ENCODE measurements at places on chromosomes 1 and 21.
A peak's percentile ranks its signal among the peaks of the same experiment; 100 is the strongest.

- no peak for DNase-seq
Observed at GRCh38 chr1:98693385-98693784, 31.9 kb downstream of the SNX7 start.

GRCh38 chr1:234616644-234617043 is 6.7 kb upstream of the IRF2BP2 start:
- no peak for DNase-seq

DNA sequence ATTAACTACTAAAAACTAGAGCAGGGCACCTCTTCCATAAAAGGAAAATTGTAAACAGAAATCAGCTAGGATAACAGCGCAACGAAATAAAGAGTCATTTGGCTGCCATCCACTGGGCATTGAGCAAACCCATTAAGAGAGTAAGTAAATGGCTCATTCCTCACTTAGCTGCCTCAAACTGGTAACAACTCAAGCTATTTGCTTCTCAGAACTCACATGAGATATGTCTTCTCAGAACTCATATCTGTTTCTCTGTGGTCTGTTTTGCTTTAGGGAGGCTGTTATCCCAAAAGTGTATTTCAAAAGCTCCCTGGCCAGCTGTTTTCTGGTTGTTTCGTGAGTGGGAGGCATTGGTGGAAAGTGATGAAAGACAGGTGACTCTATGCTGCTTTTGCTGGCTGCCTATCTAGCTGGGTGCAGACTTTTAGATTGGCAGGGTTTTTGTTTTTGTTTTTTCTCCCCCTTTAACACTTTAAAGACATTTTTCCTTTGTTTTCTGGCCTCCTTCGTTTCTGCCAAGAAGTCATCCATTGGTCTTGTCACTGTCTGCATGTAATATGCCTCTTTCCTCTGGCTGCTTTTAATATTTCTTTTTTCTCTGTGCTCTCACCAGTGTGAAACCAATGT is 269.2 kb upstream of the RGS18 start:
- no peak for DNase-seq

- DNase-seq: no peak
Observed at GRCh38 chr1:226640321-226641136, 92.0 kb downstream of the STUM start.

DNA sequence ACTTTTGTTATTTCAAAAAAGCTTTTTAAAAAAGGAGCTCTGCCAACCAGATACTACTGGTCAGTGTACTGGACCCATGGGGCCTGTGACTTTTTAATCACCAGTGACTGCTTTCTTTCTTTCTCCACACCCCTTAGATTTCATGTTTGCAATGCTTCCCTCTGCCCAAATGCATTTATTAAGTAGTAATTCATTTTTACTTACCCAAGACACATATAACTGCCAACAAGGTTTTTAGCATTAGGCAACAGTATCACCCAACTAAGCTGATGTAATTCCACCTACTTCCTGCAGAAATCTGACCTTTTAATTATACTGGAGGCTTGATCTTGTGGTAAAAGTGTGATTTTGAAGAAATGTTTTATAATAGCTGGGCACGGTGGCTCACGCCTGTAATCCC is 12.5 kb downstream of the MECR start:
- no peak for DNase-seq

DNA sequence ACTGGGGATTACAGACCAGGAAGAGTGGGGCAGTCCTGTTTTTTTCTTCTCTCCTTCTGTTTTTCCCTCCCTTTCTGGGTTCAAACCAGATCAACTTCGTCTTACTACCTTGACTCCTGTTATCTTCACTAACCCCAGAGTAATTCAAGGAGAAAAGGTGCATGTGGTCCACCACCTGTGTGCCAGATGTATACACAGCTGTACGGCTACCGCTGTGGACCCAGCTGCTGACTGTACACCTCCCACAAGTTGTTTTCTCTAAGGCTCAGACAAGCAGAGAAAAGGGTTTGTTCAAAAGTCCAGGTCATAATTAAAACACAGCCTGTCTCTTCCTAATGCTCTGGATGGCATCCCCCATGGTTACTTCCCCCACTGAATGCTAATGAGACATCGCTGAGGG is 102.1 kb downstream of the LMX1A start:
- DNase-seq: no peak

GRCh38 chr1:85933961-85934360 is 222.6 kb downstream of the COL24A1 start:
- no peak for DNase-seq

DNA sequence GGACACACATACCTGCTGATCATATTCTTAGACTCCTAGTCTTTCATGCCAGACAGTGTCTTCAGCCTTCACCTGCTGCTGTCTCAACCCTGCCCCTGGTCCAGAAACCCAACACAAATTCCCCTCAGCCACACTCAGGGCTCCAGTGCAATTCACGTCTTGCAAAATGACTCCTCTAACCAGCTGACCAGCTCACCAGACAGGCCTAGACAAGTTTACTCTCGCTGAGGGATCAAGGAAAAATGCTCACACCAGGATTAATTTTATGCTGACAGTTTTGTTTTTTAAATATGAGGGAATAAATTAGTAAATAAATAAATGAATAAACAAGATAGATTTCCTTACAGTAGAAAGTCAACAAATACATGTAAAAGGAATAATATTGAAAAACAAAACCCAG is 28.5 kb downstream of the CCDC185 start:
- DNase-seq: no peak

- DNase-seq: no peak
Observed at GRCh38 chr1:201507360-201507675, 395 bp upstream of the CSRP1 start.

DNA sequence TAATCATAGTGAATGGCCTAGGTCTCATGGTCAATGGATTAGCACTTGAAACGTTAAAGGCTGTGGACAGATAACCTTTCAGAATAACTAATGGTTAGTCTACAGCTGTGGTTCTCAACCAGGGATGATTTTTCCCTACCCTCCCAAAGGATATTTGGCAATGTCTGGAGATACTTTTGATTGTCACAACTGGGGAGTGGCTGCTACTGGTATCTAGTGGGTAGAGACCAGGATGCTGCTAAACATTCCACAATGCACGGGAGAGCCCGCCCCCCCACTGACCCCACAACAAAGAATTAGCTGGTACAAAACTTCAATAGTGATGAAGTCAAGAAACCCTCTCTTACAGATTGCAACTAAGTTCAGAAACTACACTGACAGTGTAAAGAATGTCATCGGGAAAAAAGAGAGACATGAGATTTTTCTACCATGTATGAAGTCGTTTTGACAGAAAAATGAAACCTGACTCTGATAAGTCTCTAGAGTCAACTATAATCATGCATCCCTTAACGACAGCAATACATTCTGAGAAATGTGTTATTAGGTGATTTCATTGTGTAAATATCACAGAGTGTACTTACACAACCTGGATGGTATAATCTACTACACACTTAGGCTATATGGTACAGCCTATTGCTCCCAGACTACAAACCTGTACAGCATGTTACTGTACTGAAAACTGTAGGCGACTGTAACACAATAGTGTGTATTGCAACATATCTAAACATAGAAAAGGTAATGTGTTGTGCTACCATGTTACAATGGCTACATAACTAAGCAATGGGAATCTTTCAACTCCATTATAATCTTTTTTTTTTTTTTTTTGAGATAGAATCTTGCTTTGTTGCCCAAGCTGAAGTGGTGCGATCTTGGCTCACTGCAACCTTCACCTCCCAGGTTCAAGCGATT is 49.7 kb upstream of the PRDX6 start:
- DNase-seq: no peak

DNA sequence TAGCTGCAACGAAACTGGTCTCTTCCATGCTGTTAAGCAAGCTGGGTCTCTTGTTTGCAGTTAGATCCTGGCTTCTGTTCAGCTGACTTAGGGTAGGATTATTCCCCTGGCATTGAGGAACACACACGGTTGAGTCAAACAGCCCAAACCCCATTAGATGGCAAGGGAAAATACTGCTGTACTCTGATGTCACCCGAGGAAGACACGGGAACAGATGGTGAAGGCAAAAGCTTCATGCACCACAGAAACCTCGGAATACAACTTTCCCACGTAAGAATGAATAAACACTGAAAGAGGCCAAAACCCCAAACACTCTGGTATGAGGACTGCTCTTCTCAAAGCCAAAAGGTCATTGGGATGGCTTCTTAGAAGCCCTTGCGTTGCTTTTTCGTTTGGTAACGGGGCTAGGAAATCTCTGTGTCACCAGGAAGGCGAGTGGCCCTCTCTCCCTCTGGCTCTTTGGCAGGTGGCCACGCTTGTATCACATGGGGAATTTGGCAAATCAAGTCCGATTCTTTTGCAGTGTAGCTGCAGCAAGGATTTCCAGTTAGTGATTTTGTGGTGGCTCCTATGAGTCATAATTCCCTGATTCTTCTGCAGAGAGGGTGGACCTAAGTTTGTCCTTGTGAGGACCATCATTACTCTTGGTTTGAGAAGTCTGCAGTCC is 16.7 kb upstream of the LYST start:
- DNase-seq: peak; percentile 86

GRCh38 chr1:92747735-92748134 is 37.2 kb downstream of the EVI5 start:
- DNase-seq: no peak

GRCh38 chr1:224175617-224176016 is 7.4 kb upstream of the DEGS1 start:
- DNase-seq: no peak

GRCh38 chr1:178330153-178330552 is 166.6 kb downstream of the CLEC20A start:
- DNase-seq: no peak

DNA sequence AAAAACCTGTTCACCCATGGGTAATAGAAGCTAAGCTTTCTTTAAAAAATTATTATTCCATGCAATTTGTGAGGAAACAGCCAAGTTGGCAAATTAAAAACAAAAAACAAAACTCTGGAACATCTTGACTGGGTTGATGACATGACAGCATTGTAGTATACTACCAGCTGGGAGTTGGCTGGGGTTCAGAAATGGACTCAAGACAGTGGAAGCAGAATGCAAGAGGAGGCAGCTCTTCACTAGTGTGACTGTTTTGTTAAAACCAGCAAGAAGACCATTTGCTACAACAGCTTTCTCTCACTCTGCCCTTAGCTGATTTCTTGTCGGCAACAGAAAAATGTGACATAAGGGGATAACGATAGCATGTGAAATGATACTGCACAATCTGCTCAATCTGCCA is 1298.9 kb upstream of the ADGRL4 start:
- no peak for DNase-seq

DNA sequence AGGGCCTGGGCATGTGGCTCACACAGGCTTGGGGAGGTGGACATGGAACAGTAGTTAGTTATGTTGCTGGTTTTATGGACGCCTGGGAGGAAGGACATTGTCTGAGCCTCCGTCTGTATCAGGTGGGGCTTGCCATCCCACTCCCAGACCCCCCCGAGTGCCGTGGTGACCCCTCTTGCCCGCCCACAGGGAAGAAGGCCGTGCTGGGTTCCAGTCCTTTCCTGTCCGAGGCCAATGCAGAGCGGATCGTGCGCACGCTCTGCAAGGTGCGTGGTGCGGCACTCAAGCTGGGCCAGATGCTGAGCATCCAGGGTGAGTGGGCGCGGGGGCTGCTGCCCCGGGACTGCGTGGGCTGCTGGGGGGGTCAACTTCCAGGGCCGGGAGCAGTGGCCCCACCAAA is 41.7 kb downstream of the COQ8A start:
- no peak for DNase-seq

DNA sequence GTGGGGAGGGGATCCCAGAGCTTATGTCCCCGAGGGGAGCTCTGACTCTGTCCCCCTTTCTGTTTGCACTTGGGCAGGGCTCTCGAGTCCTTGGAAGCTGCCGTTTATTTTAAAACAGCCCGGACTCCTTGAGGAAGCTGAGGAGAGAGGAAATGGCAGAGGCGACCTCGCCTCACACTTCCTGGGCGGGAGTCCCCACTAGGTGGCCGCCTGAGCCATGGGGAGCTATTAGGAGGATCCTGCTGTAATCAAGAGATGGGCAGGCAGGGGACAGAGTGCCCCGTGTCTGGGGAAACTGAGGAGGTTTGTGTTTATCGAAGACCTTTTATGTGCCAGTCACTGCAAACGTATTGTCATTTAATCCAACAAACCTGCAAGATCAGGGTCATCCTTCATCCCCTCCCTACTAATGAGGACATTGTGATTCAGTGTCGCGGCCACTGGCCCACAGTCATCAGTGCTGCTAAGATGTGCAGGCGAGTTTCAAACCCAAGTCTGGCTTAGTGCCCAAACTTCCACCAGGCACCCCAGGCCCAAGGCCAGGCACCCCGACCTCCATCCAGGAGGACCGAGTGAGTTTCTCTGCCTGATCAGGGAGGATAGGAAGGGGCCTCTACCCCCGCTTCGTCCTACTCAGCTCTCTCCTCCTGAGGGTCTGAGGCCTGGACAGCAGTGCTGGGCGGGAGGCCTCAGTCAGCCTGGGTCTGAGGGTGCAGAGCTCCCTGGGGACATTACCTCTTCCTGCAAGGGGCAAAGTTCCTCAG is 316.9 kb upstream of the VAMP3 start:
- no peak for DNase-seq
